ENCODE measurements at places on chromosomes 3 and 15.

DNA sequence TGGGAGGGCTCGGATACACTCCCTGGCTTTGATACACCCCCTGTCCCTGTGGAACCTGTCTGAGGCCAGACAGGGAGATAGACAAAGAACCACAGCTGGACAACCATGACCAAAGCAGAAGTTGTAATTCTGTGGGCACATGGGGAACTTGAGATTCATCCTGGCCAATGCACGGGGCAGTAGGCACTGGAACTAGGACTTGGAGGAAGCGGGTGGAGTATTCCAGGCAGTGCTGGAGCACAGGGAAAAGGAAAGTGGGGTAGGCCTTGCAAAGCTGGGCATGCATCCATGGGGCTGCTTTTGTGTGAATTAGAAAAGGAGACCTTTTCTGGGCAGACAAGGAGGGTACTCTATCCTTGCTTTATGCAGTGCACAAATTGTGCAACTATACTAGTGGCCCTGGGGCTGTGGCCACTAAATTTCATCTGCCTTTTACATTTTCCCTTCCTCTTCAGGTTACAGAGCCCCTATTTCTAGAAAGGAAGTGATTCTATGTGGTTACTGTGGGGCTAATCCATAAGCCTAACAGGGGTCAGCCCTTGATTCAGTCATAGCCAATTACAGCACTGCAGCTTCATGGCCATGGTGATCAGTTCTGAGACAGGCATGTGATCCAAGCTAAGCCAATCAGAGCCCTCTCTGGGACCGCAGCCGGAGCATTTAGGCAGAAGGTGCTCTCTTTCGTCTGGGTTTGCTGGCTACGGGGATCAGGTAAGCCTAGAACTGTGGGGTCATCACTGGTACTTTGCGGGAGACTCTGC lies 21.0 kb downstream of the CRABP1 start:
- DNase-seq = no peak

GRCh38 chr15:79923079-79923514 lies 26.3 kb upstream of the MTHFS start:
- DNase-seq = peak; percentile 80

- DNase-seq = no peak
Observed at GRCh38 chr3:21839592-21839991, 88.6 kb upstream of the ZNF385D start.

GRCh38 chr3:172115059-172115458 lies 75.7 kb downstream of the FNDC3B start:
- no peak for DNase-seq

DNA sequence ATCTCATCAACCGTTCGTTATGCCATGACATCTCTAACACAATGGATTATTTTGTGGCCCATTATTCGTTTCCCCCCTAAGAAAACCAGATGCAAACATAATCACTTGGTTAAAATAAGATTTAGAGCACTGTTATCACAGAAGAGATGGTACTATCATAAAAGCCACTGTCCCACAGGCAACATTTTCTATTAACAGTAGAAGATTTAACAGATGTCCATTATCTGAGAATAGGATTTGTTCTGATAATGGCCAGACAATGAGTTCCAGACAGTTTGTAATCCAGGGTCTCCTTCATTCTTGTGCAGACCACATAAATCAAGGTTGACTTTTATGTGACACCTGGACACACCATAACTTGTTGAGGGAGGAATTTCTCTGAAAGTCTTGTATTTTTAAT lies 153.1 kb downstream of the CLSTN2 start:
- no peak for DNase-seq

- no peak for DNase-seq
Observed at GRCh38 chr15:85974348-85974705, 105.3 kb upstream of the AGBL1 start.

Measured in activated naive CD8-positive, alpha-beta T cell treated with anti-CD3 and anti-CD28 coated beads for 36 hours (primary cell).